Foreskin keratinocyte (primary cell): ENCODE measurements at places on chromosomes 12 and 14.

- no peak for DNase-seq
These were observed 83.5 kb downstream of the MAP1LC3B2 start for GRCh38 chr12:116642683-116643082.

DNA sequence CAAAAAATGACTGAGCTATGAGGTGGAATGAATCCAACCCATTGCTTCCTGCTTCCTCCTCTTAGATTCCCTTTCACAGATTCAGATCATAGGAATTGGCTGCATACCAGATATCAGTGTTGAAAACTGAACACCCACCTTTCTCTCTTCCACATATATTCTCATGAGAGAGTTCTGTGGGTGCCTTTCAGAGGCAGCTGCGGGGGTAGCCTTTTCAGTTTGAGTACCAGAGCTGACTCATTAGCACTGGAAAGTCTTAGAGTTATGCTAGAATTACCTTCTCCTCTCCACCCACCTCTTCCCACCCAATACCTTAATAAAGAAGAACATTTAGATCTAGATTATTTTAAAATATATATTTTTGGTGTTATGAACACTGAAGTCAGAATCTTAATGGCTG lies 495.4 kb upstream of the SEL1L start:
- DNase-seq = no peak

DNA sequence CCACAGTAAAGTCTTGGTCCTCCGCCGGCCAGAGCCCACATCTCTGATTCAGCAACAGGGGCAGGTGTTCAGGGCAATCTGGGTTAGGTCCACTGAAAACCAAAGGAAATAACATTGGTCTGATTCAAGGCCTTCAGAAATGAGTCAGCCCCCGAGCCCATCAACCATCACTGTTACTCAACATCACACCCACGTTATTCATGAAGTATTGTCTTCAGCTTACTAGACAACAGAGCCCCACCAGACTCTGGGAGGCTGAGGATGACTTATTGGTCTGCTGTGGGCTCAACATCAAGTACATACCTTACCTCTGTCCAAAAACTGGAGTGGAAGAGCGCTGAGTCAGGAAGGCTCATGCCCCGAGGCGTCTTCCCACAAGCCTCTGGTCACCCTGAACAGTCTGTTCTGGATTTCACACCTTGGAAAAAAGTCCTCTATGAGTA lies 97.5 kb downstream of the ZFP36L1 start:
- DNase-seq = peak; percentile 100

- no peak for DNase-seq
These were observed 142.7 kb downstream of the BCL11B start for GRCh38 chr14:99129211-99129696.

GRCh38 chr14:70909733-70910614 lies 2.7 kb downstream of the PCNX1 start:
- no peak for DNase-seq

GRCh38 chr12:107461222-107461975 lies 224.2 kb upstream of the PWP1 start:
- DNase-seq = peak; percentile 87

GRCh38 chr12:96044017-96044942 lies 8.9 kb upstream of the LTA4H start:
- DNase-seq = peak; percentile 32

GRCh38 chr12:94263905-94264561 lies 115.7 kb downstream of the PLXNC1 start:
- DNase-seq = no peak

- no peak for DNase-seq
These were observed 35.7 kb downstream of the MRPL42 start for GRCh38 chr12:93502802-93503623.

- no peak for DNase-seq
These were observed 78.7 kb downstream of the KSR2 start for GRCh38 chr12:117890137-117890536.

GRCh38 chr14:94177806-94178205 lies 3.7 kb downstream of the PPP4R4 start:
- peak; percentile 58 for DNase-seq

DNA sequence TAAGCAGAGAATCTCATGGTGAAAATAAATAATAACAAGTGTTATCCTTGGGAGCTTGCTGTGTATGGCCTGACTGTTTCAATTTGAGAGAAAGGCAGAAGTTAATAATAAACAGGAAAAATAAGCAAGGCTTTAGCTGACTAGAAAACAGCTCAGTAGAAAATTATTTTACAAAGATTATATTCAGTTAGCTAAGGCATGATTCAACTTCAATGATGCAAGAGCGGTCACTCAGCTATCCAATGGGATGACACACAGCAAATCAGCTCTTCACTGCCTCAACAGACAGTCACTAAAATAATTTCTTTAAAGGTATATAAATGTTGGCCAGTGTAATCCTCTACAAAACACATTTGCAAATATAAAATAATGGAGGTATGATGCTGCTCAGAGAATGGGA lies 18.6 kb downstream of the GSTZ1 start:
- no peak for DNase-seq

- no peak for DNase-seq
These were observed 10.5 kb downstream of the CAND1 start for GRCh38 chr12:67279637-67280036.

GRCh38 chr12:64077922-64078321 lies 144.2 kb downstream of the KICS2 start:
- no peak for DNase-seq

DNA sequence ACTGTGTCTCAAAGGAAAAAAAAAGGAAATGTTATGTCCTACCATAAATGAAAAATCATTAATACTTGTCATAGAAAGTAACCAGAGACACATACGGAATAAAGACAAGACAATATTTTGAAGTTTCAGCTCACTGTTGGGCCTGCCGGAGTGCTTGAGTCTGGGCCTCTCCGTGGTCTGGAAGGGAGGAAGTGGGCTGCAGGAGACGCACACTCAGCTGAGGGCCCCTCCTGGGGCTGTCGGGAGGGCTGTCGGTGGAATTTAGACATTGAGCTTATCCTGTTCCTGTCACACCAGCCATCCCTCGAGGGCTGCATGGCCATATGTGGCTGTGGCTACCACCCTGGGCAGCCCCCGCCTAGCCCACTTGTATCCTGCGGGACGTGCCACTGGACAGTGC lies 80.6 kb downstream of the DDX51 start:
- DNase-seq = no peak
